ENCODE measurements at places on chromosomes 16 and 17.

- DNase-seq = peak; percentile 82
Observed at GRCh38 chr16:56269811-56270684, 78.8 kb downstream of the GNAO1 start.

- DNase-seq = no peak
Observed at GRCh38 chr16:15954814-15955151, 5.4 kb downstream of the ABCC1 start.

DNA sequence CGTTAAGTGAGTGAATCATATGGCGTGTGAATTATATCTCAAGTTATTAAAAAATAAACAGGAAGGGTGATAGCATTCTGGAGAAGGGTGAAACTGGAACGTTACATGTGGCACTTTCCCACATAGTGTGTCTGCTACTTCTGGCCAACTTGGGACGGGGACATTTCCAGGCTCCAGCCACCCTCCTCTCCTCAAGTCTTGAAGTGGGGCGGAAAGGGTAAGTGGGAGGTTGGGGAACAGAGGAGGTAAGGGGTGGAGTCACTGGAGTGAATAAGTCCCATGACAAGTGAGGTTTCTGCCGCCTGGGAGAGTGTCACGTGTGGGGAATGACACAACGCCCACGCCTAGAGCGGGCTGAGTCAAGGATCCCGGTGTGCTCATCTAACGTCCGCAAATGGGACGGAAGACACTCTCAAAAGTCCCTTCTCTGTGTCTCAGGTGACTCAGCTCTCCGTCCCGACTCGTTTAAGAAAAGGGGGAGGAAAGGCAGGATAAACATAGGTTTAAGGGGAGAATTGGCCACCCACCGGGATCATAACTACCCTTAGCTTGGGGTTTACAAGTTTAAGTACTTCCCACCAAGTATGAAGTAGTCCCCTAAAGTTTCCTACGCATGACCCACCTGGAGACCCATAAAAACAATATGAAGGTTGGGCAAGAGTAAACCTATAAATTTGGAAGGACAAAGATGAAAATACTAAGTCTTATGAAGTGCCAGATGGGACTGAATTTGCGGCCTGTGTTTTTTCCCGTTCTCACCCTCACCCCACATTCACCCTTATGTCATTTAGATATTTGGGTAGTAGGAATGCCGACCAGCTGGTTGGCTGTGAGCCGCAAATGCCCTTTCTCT lies 1.2 kb upstream of the SPAG9 start:
- peak; percentile 89 for DNase-seq

- DNase-seq = no peak
Observed at GRCh38 chr16:78852081-78852635, 748.4 kb downstream of the MAF start.

DNA sequence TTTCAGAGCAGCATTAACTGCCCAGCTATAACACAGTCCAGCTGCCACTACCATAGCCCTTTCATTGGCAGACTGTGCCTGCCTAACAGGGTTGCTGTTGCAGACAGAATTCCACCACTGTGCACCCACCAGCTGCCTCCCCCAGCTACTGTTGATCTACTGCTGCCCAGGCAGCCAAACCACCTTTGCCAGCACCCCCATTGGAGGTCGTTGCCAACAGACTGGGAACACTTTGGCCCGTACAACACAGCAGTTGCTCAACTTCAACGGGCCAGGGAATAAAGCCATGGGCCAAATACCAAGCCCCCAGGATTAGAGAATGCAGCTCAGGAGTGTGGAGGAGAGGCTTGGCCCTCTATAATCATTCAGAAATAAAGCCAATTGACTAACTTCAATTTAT lies 473.6 kb downstream of the CDH11 start:
- no peak for DNase-seq

DNA sequence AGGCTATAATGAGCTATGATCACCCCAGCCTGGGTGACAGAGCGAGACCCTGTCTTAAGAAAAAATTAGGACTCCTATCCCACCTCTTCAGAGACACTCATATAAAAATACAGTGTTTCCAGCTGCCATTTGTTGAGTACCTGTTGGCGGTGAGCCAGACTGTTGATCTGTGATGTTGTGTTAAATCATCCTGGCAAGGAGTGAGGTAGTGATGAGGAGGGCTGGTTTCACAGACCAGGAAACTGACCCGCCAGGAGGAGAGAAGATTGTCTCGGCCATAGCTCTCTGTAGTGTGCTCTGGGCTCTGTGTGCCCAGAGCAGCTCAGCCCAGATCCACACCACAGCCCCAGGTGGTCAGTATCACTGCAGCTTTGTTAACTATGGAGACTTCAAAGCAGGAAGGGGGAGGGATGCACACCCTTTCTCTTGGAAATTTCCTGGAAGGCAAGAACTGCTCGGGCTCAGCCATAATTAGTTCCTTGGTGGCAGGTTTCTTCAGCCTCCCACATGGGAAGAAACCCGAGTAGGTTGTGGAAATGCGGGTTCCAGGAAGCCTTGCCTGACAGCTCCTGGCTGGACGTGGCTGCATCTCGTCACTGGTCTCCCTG lies 343.0 kb downstream of the SNX29 start:
- peak; percentile 50 for DNase-seq
